Stimulated activated CD4-positive, alpha-beta T cell treated with anti-CD3 and anti-CD28 coated beads, Interleukin-1b, Interleukin-23, amount 100 ng/mL, for 4 hours (primary cell): ENCODE measurements at places on chromosomes 6 and 20.

DNA sequence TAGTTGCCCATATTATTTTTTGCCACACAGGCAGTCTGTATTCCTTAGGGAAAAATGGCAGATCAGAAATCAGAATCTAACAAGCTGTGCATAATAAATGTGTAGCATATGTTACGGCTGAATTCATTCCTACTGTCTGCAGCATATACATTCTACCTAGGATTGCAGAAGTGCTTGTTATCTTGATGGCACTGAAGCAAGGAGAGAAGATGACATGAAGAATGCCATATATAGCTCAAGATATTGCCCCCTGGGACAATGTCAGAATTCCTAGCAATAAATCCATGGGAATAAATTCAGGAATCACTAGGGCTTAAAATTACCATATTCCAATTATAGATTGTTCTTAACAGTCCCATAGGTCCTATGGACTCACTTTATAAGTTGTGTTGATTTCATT, 293.0 kb upstream of the CNR1 start:
- no peak for DNase-seq

GRCh38 chr6:73691512-73691911, 4.5 kb upstream of the CD109 start:
- DNase-seq = no peak

DNA sequence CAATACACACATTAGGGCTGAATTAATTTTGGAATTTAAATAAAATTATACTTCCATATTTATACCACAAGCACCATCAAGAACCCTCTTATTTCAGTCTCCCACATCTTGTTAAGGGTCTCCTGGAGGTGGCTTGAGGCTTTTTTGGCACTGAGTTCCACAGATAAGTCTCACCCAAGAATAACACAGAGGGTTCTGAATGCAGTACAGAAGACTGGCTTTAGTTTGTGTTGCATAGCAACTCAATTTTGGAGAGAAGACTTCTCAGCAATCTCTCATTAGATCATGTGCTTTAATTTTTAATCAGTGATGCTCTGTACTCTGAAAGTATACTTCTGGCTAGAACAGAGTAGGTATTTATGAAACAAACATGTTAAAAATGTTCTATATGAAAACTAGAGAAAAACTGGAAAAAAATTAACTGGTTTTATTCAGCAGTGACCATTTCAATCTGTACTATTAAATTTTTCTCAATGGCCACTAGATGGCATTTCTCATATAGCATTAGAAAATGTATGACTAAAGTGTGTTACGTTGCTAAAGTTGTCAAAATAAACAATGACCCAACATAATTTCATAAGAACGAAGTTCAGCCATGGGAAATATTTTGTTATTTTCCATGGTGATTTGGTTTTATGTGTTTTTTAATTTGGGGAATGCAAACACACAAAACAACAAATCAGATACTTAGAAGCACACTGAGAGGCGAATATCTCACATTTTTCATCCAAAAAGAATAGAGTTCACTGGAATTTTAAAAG, 32.7 kb upstream of the MAP7 start:
- DNase-seq = no peak

GRCh38 chr20:18957328-18957727, 143.7 kb downstream of the SCP2D1 start:
- DNase-seq = no peak

DNA sequence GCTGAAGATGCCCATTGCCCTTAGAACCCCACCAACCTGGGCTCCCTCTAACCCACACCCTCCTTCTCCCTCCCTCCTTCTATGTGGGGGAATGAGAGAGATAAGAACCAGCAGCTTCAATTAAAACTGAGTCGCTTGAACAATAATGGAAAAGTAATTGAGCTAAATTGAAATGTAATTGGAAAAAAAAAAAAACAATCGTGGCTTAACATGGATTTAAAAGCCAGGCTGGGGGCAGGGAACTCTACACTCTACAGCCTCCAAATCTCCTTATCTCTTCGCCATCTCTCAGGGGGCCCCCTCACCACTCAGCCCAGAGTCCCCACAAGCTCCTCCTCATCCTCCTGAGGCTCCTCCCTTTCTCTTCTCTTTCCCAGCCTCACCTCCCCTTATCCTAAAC, 83.2 kb downstream of the MDGA1 start:
- DNase-seq = no peak
